ENCODE measurements at places on chromosomes 4 and X. TPM values are rescaled to one million over a fixed set of nuclear protein-coding genes. Genes with fewer than 3 reads are reported as not detected.

The RBMXL3 gene
- not detected for total RNA-seq

The NAA11 gene
- not detected for total RNA-seq

The MAP9 gene
- 3.1 TPM for total RNA-seq

The SRPX gene
- total RNA-seq: 11.1 TPM

The SLC9A7 gene
- 10.3 TPM for total RNA-seq

The MAGEC1 gene
- not detected for total RNA-seq

The FAM241A gene
- 2.2 TPM for total RNA-seq

GRCh38 chr4:22030307-22030706, 81.7 kb upstream of the KCNIP4 start:
- H3K27me3 ChIP-seq: no peaks in the 10 kb centered on the region
- no peak for DNase-seq
- no peak overlapping the region for H3K27ac ChIP-seq
- H3K4me1 ChIP-seq: no peaks in the 10 kb centered on the region

GRCh38 chr4:141340458-141340857, 119.8 kb downstream of the ZNF330 start:
- H3K27me3 ChIP-seq: no peaks in the 10 kb centered on the region
- no peak overlapping the region for H3K27ac ChIP-seq
- DNase-seq: no peak
- H3K4me3 ChIP-seq: no peak overlapping the region

GRCh38 chrX:1424147-1424851, 28.4 kb downstream of the ASMTL start:
- H3K36me3 ChIP-seq: peaks cover 35% of the 10 kb centered on the region
- no peaks in the 10 kb centered on the region for H3K4me1 ChIP-seq
- H3K27me3 ChIP-seq: no peaks in the 10 kb centered on the region
- DNase-seq: no peak
- H3K27ac ChIP-seq: no peak overlapping the region

DNA sequence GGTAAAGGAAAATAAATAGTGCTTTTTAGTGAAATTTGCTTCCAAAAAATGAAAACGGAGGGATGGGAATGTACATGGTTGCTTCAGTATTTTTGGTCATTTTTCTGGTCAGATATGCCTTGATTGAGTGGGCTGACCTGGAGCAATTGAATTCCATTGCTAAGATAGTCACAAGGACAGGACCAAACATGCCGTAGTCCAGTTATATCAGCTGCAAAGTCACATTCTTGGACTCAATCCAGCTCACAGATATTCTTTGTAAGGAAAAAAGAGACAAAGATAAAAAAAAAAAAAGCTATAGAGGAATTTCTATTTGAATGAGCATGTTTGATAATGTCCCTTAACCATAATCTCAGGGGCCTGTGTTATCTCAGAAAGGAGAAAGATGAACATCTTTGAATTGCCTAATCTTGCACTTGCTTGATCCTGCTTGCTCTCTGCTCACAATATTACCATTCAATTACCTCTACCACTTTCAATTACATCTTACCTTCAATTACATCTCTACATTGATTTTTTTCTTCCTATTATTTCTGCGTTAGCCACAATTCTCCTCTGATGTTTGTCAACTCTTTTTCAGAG, 75.4 kb upstream of the PACRGL start:
- H3K27me3 ChIP-seq: no peaks in the 10 kb centered on the region
- DNase-seq: no peak
- H3K36me3 ChIP-seq: no peaks in the 10 kb centered on the region

DNA sequence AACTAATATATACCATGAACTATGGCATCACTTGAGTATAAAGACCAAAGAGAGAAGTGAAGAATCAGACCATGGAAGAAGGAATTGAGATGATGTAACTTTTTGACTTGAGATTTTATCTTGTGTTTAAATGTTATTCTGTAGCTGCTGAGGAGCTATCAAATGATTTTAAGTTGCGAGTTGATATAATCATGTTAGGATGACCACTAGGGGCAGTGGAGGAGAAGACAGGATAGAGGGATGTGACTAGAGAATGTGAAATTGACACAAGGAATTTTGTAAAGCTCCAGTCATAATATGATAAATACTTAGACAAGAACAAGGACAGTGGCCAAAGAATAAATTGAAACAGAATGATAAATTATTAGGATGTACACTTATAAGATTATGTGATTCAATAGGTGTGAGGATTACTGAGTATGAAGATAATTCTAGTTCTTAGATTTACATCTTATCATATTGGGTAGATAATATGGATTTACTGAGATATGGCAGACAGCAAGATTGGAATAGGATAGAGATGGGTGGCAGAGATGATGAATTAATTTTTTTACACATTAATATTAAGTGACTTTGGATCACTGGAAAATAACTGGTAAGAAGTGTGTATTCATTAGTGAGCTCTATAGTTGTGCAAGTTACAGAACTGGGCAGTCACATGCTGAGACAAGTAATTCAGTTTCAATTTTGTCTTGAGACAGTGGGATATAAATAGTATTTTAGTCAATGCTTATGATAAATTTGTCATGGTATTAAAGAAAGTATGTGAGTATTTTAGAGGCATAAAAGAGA, 816.0 kb upstream of the PCDH10 start:
- H3K4me3 ChIP-seq: no peak overlapping the region
- no peak for DNase-seq
- no peaks in the 10 kb centered on the region for H3K27me3 ChIP-seq
- no peaks in the 10 kb centered on the region for H3K4me1 ChIP-seq
- no peak overlapping the region for H3K27ac ChIP-seq

DNA sequence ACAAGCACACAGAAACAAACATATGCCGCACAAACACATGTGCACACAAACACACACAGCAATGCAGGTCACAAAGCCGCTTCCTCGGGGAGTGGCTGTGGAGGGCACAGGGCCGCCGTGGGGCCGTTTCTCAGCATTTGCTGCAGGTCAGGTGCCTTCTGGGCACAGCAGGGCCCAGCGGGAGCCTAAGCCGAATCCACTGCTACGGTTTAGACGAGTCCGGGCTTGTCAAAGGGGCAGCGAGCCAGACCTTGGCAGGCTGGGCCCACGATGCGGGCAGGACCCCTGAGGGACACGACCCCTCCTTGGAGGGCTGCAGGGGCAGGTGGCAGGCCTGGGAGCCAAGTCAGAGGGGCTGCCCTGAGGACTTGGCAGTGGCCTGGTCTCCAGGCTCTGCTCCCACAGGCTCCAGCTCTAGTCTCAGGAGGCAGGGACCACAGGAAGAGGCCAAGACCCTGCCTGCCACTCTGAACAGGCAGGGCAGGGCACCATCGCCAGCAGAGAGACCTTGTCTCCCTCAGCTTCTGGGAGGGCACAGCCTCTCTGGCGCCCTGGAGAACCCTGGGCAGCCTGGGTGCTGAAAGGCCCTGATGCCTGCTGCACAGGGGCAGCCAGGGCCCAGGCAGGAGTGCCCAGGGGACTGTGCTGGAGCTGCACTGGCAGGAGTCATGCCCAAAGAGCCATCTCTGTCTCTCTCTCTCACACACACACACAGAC, 5.5 kb upstream of the ATP2B3 start:
- peaks cover 8% of the 10 kb centered on the region for H3K27me3 ChIP-seq
- no peak for DNase-seq
- H3K36me3 ChIP-seq: no peaks in the 10 kb centered on the region
- H3K4me1 ChIP-seq: no peaks in the 10 kb centered on the region

GRCh38 chrX:20409991-20410390, 143.3 kb upstream of the RPS6KA3 start:
- no peak overlapping the region for H3K4me3 ChIP-seq
- no peak overlapping the region for H3K27ac ChIP-seq
- H3K27me3 ChIP-seq: no peaks in the 10 kb centered on the region
- H3K36me3 ChIP-seq: no peaks in the 10 kb centered on the region
- peaks cover 5% of the 10 kb centered on the region for H3K4me1 ChIP-seq

GRCh38 chr4:72918362-72918761, 151.2 kb downstream of the COX18 start:
- DNase-seq: no peak
- no peak overlapping the region for H3K27ac ChIP-seq

- H3K4me1 ChIP-seq: no peaks in the 10 kb centered on the region
- no peaks in the 10 kb centered on the region for H3K36me3 ChIP-seq
- no peak overlapping the region for H3K4me3 ChIP-seq
- H3K27ac ChIP-seq: no peak overlapping the region
- H3K27me3 ChIP-seq: no peaks in the 10 kb centered on the region
Observed at GRCh38 chr4:47071901-47072341, 40.6 kb downstream of the GABRB1 start.

DNA sequence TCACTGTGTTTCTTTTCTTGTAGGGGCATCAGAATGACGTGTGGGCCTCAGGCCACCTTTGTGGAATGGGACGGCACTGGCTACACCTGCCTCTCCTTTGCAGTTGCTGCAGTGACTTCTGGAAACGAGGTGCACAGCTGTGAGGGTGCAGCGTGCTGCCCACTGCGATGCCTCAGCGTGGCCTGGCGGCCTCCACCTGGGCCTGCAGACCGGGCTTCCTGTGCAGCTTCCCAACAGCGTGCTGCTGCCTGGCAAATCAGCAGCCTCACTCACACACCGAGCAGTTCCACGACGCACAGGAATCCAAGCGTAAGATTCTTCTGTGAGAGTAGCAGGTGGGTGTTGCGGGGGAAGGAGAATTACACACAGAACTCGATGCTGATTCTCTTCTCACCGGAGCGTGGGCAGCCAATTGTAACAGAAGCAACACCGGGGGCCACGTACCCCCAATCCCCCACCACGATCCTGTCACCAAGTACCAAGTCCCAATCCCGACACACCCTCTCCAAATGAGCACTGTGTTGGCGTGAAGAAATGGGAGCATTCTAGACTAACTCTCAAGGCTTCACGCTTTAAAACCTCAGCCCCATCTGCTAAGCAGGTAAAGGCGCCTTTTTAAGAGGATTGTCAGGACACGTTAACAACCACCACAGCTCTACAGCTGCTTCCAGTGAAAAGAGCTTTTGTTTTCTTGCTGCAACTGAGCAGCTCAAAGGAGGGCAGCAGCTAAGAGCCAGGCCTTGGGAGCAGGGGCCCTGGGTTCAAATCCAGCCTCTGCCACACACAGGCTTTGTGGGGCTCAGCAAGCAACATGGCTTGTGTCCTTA, 16.9 kb downstream of the WDR1 start:
- H3K4me3 ChIP-seq: no peak overlapping the region
- peak overlapping the region; percentile 92 for H3K27ac ChIP-seq
- DNase-seq: peak; percentile 49
- peaks cover 83% of the 10 kb centered on the region for H3K4me1 ChIP-seq

GRCh38 chr4:66691101-66691500, 854.2 kb downstream of the CENPC start:
- H3K27ac ChIP-seq: no peak overlapping the region
- no peaks in the 10 kb centered on the region for H3K4me1 ChIP-seq
- no peaks in the 10 kb centered on the region for H3K27me3 ChIP-seq
- no peak for DNase-seq
- no peaks in the 10 kb centered on the region for H3K36me3 ChIP-seq

GRCh38 chr4:151728006-151728405, 32.8 kb downstream of the GATB start:
- H3K4me3 ChIP-seq: no peak overlapping the region
- H3K27ac ChIP-seq: no peak overlapping the region
- no peaks in the 10 kb centered on the region for H3K4me1 ChIP-seq
- DNase-seq: no peak

DNA sequence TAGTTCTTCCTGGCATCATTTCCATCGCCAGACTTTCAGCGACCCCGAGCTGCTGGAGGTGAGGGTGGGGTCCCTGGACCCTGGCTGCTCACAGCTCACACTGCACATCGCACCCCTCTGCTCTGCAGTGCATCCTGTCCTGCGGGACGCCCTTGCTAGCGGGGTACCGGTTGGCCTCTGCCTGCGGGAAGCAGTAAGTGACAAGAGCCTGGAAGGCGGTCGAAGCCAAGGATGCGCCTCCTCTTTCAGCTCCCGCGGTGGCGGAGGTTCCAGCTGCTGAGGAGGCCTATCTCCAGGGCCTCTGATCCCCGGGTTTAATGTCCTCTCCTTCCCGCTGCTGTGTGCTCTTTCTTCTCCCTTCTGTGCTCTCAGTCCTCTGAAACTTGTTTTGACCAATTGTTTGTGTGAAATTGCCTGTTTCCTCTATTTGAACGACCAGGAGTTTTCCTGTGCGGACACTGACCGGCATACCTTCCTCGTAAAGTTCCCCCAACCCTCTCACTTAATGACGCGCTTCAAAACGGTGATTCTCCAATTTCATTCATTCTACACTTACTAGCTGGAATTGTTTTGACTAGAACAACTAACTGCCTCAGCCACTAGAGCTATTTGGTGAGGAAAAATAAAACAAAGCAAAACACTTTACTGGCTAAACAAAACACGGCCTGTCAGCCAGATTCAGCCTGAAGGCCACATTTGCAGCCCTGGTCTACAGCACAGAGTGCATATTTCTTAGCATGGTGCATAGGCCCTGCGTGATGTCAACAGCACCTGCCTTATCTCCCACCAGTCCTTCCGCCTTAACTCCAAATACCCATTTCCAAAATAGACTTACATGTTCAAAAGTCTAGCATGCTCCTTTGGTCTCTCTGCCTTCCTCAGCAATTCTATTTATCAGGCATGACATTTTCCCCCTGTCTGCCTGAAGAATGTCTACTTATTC, 28.0 kb downstream of the MGAT4D start:
- H3K27me3 ChIP-seq: no peaks in the 10 kb centered on the region
- no peak for DNase-seq
- no peak overlapping the region for H3K27ac ChIP-seq
- H3K4me3 ChIP-seq: no peak overlapping the region

GRCh38 chr4:91058345-91058744, 931.2 kb downstream of the CCSER1 start:
- no peaks in the 10 kb centered on the region for H3K27me3 ChIP-seq
- H3K4me1 ChIP-seq: no peaks in the 10 kb centered on the region
- H3K27ac ChIP-seq: no peak overlapping the region
- H3K4me3 ChIP-seq: no peak overlapping the region

GRCh38 chr4:148998719-148999118, 556.5 kb upstream of the NR3C2 start:
- H3K27ac ChIP-seq: no peak overlapping the region
- H3K4me3 ChIP-seq: no peak overlapping the region
- no peaks in the 10 kb centered on the region for H3K4me1 ChIP-seq
- no peaks in the 10 kb centered on the region for H3K36me3 ChIP-seq
